ENCODE measurements at places on chromosomes 11 and 22. TPM values are rescaled to one million over a fixed set of nuclear protein-coding genes. Genes with fewer than 3 reads are reported as not detected.

Gene OR5B12
- not detected for total RNA-seq

DNA sequence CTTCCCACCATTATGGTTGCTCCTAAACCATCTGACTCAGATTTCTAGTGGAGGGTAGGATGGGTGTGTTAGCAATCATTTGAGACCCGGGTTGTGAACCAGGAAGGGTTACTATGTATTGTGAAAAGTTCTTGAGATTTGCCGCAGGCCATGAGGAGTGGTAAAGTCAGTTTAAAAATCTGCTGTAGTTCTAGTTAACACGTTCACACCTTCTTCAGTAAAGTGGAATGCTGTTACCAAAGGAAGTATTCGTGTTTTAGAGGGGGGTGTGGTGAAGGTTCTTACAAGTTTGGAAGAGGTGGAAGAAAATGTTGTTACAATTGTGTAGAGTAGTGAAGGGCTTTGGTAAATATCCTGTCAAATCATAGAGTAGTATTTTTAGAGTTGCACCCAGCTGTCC is 2.6 kb downstream of the MTMR3 start:
- DNase-seq, result no peak

DNA sequence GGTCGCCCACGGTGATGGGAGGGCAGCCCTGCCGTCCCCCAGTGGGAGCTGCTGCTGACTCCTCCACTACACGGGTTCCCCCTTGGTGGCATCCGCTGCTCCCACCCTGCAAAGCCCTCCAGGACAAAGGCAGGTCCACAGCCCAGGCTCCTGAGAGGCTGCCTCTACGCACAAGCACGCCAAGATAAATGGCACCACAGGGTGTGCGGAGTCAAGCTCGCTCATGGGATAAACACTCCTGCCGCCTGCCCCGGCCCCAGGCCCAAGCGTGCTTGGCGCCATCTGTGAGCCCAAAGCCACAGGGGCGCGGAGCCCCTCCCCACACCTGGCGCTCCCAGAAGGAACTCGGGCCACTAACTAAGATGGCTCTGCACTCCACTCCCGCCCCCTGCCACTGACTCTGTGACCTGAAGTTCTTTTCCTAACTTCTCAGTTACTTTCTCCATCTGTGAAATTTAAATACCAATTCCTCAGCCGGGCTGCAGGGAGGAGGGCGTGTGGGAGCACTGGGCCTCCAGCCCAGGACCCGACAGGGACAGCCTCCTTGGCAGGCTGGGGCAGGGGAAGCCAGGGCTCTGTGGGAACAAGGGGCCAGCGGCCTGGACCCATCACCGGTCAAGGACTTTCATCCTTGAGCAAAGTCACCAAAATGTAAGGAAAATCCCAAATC is 14.9 kb downstream of the EHD1 start:
- DNase-seq, result no peak

GRCh38 chr11:128735935-128736605 is 42.2 kb downstream of the FLI1 start:
- no peak for DNase-seq

Gene INS
- total RNA-seq, result not detected

- no peak for DNase-seq
Measured at GRCh38 chr22:20020533-20021195, at the start of gene TANGO2. Gene TANGO2 (plus strand): TSS chr22:20021110. CDS start chr22:20036799, 15,689 bp downstream.

Gene CLDN5
- total RNA-seq, result 1.2 TPM

Gene KRTAP5-8
- total RNA-seq, result not detected

Data from epithelial cell of proximal tubule (primary cell).